ENCODE measurements at places on chromosomes 1 and 21.

DNA sequence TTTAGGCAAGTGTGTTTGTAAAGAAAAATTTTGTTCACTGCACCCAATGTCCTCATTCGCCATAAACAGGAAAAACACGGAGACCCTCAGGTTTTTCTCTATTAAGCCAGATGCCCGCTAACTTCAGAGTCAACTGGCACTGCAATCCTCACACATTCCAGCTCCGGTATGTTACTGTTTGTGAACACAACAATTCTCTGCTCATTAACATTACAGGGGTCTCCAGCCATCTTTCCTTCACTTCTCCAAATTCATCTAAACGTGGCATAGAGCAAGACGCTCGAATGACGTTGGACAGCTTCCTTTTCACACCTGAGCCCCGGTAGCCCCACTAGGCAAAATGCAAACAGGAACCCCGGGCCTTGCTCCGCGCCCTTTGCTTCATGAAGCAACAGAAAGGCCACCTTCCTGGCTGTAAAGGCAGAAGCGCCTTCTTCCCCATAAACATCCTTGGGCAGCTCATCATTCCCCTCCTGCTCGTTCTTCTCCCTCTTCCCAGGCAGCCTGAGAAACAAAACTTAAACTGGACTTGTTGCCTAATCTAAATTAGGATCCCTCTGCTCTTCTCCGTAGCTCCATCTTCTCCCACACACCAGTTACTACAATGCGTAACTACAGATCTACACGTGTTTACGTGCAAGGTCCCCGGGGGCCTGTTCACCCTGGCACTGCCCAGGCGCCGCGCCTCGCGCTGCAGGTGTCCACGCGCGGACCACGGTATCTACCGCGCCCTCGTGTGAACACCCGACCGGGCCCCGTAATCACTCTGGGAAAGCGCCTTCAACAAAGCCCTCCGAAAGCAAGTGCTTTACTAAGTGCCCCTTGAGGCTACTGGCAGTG lies 1.2 kb downstream of the LBR start:
- DNase-seq, result no peak

GRCh38 chr1:163813251-163813650 lies 491.5 kb downstream of the NUF2 start:
- DNase-seq, result no peak

DNA sequence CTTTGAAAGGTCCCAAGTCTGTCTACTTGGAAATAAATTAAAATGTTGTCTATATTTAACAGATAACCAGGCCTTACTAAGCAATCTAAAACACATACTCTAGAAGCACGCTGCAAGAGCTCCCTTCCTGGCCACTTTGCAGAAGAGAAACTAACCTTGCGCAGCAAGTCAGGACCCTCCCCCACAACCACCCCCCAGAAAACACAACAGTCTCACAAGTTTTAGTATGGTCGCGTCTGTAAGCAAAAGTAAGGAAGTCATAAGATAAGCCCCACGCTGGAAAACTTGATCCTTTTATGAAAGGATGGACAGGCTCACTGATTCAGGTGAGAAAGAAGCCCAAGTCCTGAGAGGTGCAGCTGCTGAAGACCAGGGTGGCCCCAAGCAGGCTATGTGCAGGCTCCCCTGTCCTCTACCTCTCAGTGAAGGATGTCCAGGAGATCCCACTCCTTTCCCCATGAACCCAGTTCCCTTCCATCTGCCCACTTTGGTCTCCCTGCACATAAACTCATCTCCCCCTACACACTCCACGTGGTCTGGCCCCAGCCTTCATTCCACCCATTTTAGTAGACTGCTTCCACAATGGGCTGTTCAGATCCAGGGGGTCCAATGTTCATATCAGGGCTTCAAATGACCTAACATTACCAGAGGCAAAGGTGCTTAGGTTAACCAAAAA lies 23.8 kb downstream of the HIVEP3 start:
- DNase-seq, result no peak

DNA sequence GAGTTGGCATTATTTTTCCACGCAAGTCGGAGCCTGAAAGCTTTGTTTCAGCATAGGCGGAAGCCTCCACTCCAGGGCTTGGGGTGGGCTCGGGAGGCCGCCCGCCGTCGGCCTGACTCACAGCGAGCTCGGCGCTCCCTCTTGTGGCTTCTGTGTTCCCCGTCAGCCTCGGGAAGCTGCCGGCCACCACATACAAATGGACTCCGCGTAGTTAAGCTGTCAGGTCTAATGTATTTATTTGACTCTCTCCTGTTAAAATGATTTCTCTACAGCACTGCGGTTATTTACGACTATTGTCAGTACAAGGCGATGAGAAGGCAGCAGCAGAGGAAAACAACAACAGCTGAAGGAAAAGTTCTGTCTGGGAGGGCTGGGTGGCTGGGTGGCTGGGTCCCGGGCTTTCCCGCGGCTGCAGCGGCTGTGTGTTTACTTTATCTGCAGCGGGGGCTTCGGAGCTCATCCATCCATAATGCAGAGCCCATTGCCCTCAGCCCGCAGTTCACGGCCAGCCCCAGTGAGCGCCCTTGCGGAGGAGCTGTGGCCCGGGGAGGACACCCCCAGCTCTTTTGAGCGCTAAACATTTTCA lies 375.7 kb upstream of the CAMK1G start:
- DNase-seq, result peak; percentile 71
